ENCODE measurements at places on chromosomes 16 and 17.

GRCh38 chr17:72946156-72946555 is 146.3 kb downstream of the SLC39A11 start:
- no peak for DNase-seq

DNA sequence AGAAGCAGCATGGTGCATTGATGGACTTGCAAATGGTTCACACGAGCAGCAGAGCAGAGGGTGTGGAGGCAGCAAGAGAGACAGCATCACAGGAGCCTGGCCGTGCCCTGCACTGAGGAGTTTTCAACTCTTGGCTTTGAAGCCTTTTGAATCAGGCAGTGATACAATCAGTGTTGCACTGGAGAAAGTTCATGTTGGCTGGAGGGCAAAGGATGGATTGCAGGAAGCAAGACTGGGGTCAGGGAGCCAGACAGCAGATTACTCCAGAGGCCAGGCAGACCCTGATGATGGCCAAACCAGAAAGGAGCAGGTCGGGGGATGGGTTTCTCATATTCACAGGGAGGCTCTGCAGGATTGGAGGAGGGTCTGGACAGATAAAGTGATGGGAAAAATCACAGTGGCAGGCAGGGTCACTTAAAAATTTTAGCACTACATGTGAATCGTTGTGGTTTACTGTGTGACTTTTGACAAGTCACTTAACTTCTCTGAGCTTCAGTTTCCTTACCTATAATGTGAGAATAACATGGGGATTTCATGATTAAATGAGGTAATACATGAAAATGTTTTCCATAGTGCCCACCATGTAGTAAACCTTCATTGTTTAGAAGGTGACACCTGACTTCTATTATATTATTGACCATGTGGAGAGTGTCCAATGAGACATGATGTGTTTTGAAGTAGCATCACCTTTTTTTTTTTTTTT is 125.3 kb downstream of the SALL1 start:
- no peak for DNase-seq

GRCh38 chr17:35907691-35908090 is 22.9 kb downstream of the RDM1 start:
- no peak for DNase-seq

DNA sequence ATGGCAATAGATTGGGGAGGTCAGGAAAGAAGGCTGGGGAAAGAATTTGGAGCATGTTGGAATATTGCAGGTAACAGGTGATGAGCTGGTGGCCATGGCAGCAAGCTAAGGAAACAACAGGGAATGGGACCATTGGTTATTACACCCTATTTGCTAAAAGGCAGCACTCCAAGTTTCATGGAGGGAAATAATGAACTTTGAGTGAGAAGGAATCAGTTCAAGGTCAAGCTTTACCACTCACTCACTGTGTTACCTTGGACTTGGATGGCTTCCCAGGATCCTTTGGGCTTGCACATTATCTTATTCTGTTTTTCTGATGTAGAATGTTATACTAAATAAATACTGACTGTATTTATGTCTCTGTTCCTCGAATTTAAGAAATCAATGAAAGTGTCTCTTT is 792.8 kb upstream of the CDH8 start:
- DNase-seq = no peak

DNA sequence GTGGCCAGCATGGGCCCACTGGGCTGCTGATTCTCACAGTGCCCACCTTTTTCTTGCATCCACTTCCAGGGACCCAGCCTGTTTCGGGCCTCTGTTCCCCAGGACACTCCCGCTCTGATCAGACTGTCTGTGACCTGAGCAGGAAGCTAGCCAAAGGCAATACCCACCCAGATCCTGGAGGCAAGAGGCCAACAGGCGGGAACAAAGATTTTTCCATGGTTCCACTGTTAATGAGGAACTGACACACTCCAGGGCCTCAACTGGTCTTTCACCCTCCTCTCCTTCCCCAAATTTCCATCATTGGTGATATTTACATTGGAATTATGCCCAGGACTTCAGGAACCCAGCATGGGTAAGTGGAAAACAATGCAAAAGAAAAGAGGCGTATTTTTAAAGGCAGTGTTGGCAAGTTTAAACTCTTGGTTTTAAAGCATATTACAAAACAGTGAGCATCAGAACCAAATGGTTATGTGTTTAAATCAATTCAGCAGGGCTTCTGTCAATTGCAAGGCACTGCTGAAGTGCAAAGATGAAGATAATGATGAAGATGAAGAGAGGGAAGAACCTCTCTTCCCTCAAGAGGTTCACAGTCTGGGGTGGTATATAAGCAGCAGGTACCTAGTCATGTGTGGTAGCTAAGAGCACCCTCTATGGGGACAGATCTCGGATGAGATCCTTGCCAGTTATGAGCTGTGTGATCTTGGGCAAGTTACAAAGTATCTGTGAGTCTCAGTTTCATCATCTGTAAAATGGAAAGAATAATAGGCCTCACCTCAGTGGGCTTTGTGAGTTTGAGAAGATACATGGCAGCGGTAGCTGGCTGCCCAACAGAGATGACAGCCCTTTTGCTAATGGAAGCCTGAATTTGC is 14.4 kb upstream of the ATP2A3 start:
- DNase-seq = no peak

GRCh38 chr16:69610356-69610755 is 44.6 kb downstream of the NFAT5 start:
- no peak for DNase-seq

- DNase-seq = no peak
Observed at GRCh38 chr16:60170196-60170595, 1436.1 kb upstream of the GOT2 start.

- DNase-seq = no peak
Observed at GRCh38 chr16:21158208-21159110, at the start of gene LDAF1. Gene LDAF1 (plus strand): TSS chr16:21158674. CDS start chr16:21161183, 2,509 bp downstream.

GRCh38 chr17:63985387-63986140 is 12.6 kb upstream of the PRR29 start:
- no peak for DNase-seq
